ENCODE measurements at places on chromosomes 2 and 18. TPM values are rescaled to one million over a fixed set of nuclear protein-coding genes. Genes with fewer than 3 reads are reported as not detected.

CIAO1 gene
- polyA plus RNA-seq: 82.8 TPM

GRCh38 chr18:31205273-31205672 lies 42.6 kb upstream of the DSC1 start:
- DNase-seq: no peak

ADCY3 gene
- 26.6 TPM for polyA plus RNA-seq

GRCh38 chr2:46032161-46032813 lies 264.9 kb upstream of the EPAS1 start:
- DNase-seq: no peak

YIPF4 gene
- polyA plus RNA-seq: 66.8 TPM

GRCh38 chr18:5879479-5879882 lies 15.8 kb downstream of the TMEM200C start:
- DNase-seq: no peak

KRTCAP3 gene
- 10.6 TPM for polyA plus RNA-seq

- DNase-seq: no peak
Observed at GRCh38 chr18:73283032-73283431, 415.2 kb upstream of the NETO1 start.

DNA sequence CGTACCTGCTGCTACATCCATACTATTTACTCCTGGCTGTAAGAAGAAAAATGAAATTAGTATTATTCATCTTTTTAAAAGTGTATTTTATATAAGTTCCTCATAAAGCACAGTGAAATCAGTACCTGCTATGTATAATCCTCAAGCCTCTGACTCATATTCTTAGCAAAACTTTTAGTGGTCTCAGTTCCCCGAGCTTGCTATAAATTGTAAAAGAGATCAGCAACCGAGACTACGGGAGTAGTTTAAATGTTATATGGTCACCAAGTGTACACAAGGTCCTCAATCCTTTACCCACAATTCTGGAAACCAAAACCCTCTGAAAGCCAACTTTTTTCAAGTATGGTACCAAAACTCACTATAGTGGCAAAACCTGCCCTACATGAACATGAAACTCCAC lies 24.2 kb downstream of the PRPF40A start:
- DNase-seq: no peak

Data from renal pelvis (tissue), 12 donors.